ENCODE measurements at places on chromosomes 1 and 21.

DNA sequence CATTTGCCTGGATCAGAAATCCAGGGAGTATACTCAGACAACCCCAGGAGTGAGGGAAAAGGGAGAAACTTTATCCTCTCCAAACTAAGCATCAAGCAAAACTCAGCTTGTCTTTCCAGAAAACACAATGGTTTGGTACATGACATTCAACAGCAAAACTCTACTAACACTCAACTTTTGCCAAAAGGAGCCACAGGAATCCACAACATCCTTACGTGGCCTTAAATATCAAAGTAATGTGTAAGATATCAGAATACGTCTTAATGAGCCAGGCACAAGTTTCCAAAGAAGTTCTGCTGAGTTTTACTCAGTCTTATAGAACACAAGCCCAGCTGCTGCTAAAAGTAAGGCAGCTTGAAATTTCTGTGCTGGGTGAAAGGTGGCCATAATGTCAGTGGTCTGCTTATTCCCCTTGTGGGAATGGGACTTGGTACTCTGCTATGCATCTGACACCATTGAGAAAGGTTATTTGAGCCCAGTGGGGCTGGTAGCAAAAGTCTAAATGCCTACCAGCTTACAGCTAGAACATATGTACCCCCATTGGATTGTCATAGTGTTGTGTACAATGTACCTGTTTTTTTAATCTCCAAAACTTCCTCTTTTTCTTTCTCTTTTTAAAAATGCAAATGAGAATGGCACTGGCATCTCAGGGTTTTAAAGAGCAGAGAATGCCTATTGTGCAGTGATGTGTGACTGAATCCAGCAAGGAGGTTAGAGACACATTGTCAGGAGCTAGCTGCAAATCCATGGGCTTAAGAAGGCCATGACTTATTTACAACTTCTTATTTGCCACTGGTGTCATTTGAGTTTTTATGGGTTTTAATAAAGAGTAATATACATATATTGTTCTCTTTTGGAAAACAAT, 62.0 kb upstream of the ST6GALNAC3 start:
- no peak overlapping the region for H3K27ac ChIP-seq
- H3K36me3 ChIP-seq = no peaks in the 10 kb centered on the region
- H3K27me3 ChIP-seq = no peaks in the 10 kb centered on the region
- no peaks in the 10 kb centered on the region for H3K4me1 ChIP-seq
- no peak for DNase-seq

- no peak overlapping the region for H3K4me3 ChIP-seq
- no peak overlapping the region for H3K27ac ChIP-seq
These were observed 19.9 kb downstream of the SAMSN1 start for GRCh38 chr21:14526199-14526598.

DNA sequence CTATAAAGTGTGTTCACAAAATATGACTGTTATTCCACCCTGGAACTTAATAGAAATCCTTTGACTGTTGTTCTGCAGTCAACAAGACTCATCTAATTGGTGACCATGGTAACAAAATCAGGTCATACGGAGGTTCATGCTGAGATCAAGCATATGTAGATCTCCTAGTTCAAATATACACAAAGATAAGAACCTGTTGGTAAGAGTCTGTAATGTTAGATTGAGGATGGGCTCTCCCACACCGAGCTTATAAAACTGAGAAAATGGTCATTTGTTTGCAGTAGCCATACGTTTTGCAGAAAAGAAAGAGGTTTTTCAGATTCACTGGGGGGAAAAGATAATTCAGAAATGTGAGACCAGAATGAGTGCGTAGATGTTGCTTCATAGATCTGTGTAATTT, 468.1 kb downstream of the RPS6KC1 start:
- H3K27ac ChIP-seq = no peak overlapping the region
- H3K36me3 ChIP-seq = no peaks in the 10 kb centered on the region
- H3K27me3 ChIP-seq = no peaks in the 10 kb centered on the region
- no peaks in the 10 kb centered on the region for H3K4me1 ChIP-seq
- DNase-seq = no peak
- no peak overlapping the region for H3K4me3 ChIP-seq

- no peak for DNase-seq
- H3K4me3 ChIP-seq = no peak overlapping the region
- no peaks in the 10 kb centered on the region for H3K36me3 ChIP-seq
- H3K27me3 ChIP-seq = no peaks in the 10 kb centered on the region
- no peaks in the 10 kb centered on the region for H3K4me1 ChIP-seq
- no peak overlapping the region for H3K27ac ChIP-seq
These were observed 337.6 kb downstream of the SMYD3 start for GRCh38 chr1:246169486-246169885.

DNA sequence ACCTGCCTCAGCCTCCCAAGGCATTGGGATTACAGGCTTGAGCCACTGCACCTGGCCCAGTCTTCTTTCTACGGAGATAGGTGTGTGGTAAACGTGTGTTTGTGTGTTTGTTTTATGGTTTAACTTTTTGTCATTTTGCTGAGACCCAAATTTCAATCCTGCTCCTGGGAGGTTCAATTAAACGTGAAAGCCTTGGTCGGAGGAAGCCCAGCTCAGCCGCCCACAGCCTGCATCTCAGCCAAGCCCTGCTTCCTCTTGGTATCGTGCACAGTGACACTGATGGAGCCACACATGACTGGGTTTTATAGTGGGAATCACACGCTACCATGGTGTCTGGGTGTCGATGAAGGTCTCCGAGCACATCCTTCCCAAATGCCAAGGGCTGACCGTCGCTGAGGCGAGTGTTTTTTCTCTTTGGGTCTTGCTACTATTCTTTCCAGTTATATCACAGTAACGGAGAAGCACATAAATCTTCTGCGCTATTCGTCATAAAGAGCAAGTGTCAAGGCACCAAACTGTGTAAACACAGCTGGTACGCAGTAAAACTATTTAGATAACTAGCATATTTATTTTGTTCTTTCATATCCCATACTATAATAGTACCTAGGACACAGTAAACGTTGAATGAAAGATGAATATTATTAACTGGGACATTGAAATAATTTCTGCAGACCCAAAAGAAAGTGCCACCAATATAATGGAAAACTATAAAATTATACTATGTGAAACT, 39.3 kb downstream of the HLCS start:
- no peaks in the 10 kb centered on the region for H3K4me1 ChIP-seq
- DNase-seq = no peak
- H3K4me3 ChIP-seq = no peak overlapping the region
- no peaks in the 10 kb centered on the region for H3K27me3 ChIP-seq

DNA sequence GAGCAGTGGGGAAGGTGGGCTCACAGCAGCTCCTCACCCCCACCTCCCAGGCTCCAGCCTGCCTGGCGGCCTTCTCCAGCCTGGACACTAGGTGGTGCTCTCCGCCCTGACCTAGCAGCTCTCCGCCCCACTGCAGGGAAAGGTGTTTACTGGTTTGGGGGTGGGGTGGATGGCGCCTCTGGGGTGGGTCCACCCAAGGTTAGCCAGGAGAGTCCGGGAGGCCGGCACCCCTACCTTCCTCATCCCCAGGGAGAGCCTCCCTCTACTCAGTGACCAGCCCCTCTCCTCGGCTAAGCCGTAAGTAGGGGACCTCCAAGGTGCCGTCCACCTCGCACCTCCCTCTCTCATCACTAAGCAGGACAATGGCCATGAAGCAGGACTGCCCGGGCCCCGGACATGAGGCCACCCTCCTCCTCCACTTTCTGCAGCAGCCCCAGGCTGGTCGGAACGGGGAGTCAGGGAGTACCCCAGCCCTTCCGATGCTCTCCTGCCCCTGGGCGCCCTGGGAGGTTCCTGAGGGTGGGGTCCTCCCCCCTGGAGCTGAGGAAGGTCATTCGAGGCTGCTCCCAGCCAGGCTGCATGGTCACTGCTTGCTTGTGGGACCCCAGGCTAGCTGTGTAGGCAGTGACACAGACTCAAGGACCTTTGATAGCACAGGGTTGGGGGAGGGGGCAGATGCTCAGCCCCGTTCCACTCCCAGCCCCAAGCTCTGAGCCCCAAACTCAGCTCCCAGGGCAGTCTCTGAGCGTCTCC, 101.4 kb upstream of the VAMP3 start:
- H3K27me3 ChIP-seq = no peaks in the 10 kb centered on the region
- no peak overlapping the region for H3K4me3 ChIP-seq
- H3K27ac ChIP-seq = no peak overlapping the region
- no peaks in the 10 kb centered on the region for H3K36me3 ChIP-seq
- H3K4me1 ChIP-seq = peaks cover 13% of the 10 kb centered on the region
- peak; percentile 93 for DNase-seq

DNA sequence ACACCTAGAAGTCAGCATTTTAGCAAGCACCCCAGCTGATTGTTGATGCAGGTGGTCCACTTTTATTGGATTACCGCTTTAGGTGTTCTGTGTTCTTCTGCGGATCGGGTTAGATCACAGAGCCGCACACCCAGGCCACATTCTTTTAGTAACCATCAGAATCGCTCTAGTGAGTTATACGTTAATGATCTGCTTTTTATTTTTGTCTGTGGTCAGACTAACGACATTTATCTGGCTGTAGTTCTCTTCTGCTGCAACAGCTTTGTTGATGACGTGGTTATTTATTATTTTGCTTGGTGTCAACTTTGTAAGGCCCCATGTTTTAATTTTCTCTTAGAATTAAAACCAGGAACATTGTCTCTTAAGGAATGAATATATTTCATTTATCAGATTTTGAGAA, 18.2 kb downstream of the SCCPDH start:
- no peaks in the 10 kb centered on the region for H3K27me3 ChIP-seq
- no peaks in the 10 kb centered on the region for H3K36me3 ChIP-seq
- DNase-seq = no peak
- H3K4me3 ChIP-seq = no peak overlapping the region
- no peaks in the 10 kb centered on the region for H3K4me1 ChIP-seq

- H3K36me3 ChIP-seq = no peaks in the 10 kb centered on the region
- H3K27me3 ChIP-seq = peaks cover 26% of the 10 kb centered on the region
- H3K4me1 ChIP-seq = peaks cover 2% of the 10 kb centered on the region
- no peak overlapping the region for H3K27ac ChIP-seq
- peak overlapping the region; percentile 60 for H3K4me3 ChIP-seq
These were observed 3.9 kb upstream of the DENND2D start for GRCh38 chr1:111204201-111204982.

GRCh38 chr1:9107136-9107535, 21.8 kb downstream of the GPR157 start:
- no peaks in the 10 kb centered on the region for H3K27me3 ChIP-seq
- no peak for DNase-seq

DNA sequence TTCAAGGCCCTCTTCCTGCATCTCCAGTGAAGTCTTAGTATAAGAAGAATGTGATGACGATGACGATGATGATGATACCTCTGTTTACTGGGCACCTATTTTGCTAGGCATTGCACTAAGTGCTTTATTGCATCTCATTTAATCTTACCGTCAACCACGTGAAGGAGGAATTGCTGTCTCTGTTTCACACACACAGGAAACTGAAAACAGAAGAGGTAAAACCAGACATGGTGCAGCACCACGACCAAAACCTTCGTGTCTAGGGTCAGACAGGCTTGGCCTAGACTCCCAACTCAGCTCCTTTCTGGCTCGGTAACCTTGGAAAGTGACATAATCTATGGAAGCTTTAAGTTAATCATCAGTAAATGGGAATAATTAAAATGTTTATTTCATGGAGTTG, 20.7 kb upstream of the KCNA2 start:
- no peaks in the 10 kb centered on the region for H3K36me3 ChIP-seq
- H3K4me3 ChIP-seq = no peak overlapping the region
- H3K27me3 ChIP-seq = no peaks in the 10 kb centered on the region
- H3K4me1 ChIP-seq = no peaks in the 10 kb centered on the region
- no peak for DNase-seq
- no peak overlapping the region for H3K27ac ChIP-seq

GRCh38 chr1:226956942-226957713, 17.0 kb downstream of the COQ8A start:
- no peaks in the 10 kb centered on the region for H3K4me1 ChIP-seq
- no peaks in the 10 kb centered on the region for H3K36me3 ChIP-seq
- no peak for DNase-seq
- no peaks in the 10 kb centered on the region for H3K27me3 ChIP-seq
- no peak overlapping the region for H3K4me3 ChIP-seq

All from H1 (cell line).